Mesenchymal stem cell (in vitro differentiated cells and primary cell): ENCODE measurements at places on chromosomes 3 and 15.

DNA sequence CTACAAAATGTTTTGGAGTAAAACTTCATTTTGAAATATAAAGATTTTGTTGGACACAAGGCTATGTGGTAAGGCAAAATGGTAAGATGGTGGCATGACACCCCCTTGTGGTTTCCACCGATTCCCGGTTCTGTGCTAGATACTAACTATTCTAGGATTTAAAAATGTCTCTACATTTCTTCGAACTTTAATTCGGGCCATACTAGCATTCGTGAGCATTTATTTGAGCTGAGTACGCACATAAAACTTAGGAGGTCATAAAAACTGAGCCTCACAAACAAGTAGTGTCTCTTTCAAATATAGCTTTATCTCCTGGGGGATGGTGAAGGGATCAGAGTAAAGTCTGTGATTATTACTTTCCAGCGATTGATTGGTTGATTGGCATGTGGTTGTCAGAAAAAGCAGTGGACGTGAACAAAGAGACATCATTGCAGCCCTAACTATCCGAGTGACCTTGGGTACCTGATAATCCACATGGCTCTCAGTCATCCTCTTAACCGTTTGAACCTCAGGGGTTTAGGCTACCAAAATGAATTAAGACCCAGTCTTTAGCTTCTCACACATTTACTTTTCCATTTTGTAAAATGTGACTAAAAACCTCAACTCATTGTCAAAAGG lies 1.1 kb upstream of the ZNF639 start:
- H3K36me3 ChIP-seq = peaks cover 7% of the 10 kb centered on the region
- peak; percentile 65 for DNase-seq
- no peak overlapping the region for H3K27ac ChIP-seq
- H3K4me1 ChIP-seq = peaks cover 6% of the 10 kb centered on the region
- peak overlapping the region; percentile 86 for H3K4me3 ChIP-seq
- no peaks in the 10 kb centered on the region for H3K27me3 ChIP-seq

DNA sequence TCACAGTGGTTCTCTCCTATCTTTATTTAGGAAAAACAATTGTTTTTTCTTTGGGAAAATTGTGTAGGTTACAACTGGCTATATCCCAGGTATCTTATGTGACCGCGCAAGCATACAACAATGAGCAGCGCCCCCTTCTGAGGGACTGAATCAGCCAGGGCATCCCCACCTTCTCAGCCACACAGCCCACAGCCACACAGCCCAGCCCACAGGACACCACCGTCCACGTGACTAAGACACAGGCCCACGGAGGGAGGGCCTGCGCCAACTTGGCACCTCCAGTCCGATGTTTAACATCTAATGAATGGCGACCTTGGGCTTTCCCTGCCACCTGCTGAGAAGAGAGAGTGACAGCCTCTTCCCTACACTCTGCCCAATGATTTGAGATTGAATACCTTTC lies 68.1 kb downstream of the ATP10A start:
- H3K4me1 ChIP-seq = peaks cover 10% of the 10 kb centered on the region
- no peaks in the 10 kb centered on the region for H3K27me3 ChIP-seq
- DNase-seq = no peak

- no peaks in the 10 kb centered on the region for H3K4me1 ChIP-seq
- no peak for DNase-seq
- no peak overlapping the region for H3K27ac ChIP-seq
- no peak overlapping the region for H3K4me3 ChIP-seq
- no peaks in the 10 kb centered on the region for H3K27me3 ChIP-seq
Observed at GRCh38 chr3:57086201-57086600, 25.7 kb downstream of the SPATA12 start.

DNA sequence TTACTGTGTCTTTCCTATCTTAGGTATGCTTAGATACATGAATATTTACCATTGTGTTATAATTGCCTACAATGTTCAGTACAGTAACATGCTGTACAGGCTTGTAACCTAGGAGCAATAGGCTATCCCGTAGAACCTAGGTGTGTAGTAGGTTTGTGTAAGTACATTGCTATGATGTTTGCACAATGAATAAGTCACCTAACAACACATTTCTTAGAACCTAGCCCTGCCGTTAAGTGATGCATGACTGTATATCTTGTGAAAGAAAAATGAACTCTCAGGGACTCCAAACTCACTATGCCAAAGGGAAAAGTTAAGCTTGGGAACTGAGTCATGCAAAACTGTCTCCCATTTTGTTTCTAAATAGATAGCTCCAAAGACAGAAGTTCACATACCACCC lies 91.5 kb upstream of the ACP3 start:
- H3K27me3 ChIP-seq = no peaks in the 10 kb centered on the region
- no peak overlapping the region for H3K4me3 ChIP-seq
- H3K4me1 ChIP-seq = peaks cover 2% of the 10 kb centered on the region
- peak overlapping the region; percentile 26 for H3K27ac ChIP-seq
- no peak for DNase-seq
- H3K36me3 ChIP-seq = no peaks in the 10 kb centered on the region

DNA sequence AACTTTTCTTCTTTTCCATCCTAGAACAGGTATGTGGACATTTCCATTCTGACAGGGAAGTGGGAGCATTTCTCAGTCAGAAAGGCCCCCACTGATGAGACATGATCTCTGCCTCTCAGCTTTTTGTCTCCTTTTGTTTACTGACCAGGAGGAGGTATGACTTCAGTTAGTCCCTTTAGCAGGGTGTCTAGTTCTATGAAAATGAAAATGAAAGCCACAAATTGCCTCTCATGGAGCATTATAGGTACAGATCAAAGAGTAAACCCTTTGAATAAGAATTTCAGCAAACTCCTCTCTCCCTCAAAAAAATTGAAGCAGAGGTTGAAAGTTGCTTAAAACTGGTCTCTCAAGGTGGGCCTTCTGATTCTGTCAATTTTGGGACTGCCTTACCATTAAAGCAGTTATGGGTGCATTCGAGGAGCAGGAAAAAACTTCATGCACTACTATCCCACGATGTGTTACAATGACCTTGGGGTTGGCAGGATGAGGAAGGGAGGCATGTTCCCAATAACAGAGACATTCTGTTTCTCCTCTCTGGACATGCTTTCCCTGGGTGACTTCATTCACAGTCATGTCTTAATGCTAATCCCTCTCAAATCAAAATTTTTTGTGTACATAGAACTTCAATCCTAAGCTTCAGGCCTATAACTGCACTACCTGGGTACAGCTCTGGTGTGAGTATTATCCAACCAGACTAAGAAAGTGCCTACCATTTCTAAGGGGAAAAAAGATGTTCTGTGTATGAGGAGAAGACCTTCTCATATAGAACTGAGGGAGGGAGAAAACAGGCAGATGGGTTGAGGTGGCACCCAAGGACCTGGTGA lies 50.6 kb upstream of the TBC1D23 start:
- H3K27ac ChIP-seq = no peak overlapping the region
- no peaks in the 10 kb centered on the region for H3K27me3 ChIP-seq
- peak; percentile 68 for DNase-seq
- H3K36me3 ChIP-seq = no peaks in the 10 kb centered on the region

GRCh38 chr3:10248984-10249748 lies 907 bp downstream of the TATDN2 start:
- H3K27me3 ChIP-seq = no peaks in the 10 kb centered on the region
- peaks cover 46% of the 10 kb centered on the region for H3K36me3 ChIP-seq
- DNase-seq = peak; percentile 45
- H3K4me1 ChIP-seq = peaks cover 10% of the 10 kb centered on the region
- peak overlapping the region; percentile 6 for H3K27ac ChIP-seq

GRCh38 chr3:53753518-53754183 lies 92.6 kb downstream of the CHDH start:
- peaks cover 40% of the 10 kb centered on the region for H3K27me3 ChIP-seq
- no peaks in the 10 kb centered on the region for H3K36me3 ChIP-seq
- H3K4me3 ChIP-seq = no peak overlapping the region
- no peak overlapping the region for H3K27ac ChIP-seq
- no peak for DNase-seq

DNA sequence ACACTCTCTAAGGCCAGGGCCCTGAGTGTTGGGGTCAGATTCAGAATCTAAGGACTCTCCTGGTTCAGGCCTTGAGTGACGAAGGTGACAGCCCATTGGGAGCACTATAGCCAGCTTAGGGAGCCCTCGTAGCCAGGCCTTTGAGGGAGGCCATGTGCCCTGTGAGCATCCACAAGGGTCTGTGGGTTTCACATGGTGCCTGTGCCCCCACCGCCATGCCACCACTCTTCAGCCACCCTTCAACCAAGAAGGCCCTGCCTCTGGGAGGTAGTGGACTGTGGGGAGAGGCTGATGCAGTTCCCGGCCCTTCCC lies 37.5 kb downstream of the TSPAN3 start:
- no peak for DNase-seq
- H3K27me3 ChIP-seq = peaks cover 24% of the 10 kb centered on the region
- no peak overlapping the region for H3K27ac ChIP-seq
- H3K36me3 ChIP-seq = peaks cover 9% of the 10 kb centered on the region
- H3K4me1 ChIP-seq = peaks cover 42% of the 10 kb centered on the region

DNA sequence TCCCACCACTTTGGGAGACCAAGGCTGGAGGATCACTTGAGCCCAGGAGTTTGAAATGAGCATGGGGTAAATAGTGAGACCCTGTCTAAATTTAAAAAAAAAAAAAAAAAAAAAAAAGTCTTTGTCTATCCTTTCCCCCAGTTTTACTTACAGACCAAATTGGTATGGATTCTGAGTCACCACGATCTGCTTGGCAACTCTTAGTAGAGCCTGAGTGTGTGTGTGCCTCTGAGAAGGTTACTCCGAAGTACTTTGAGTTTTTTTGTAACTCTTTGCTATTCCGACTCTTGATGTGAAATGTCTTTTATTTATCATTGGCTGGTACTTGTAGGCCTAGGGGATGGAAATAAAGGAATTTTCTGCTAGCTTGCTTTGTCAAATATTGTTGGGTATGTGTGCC lies 63.3 kb downstream of the RBM6 start:
- H3K4me3 ChIP-seq = no peak overlapping the region
- H3K27me3 ChIP-seq = no peaks in the 10 kb centered on the region
- no peak overlapping the region for H3K27ac ChIP-seq
- H3K36me3 ChIP-seq = peaks cover 27% of the 10 kb centered on the region

- H3K4me3 ChIP-seq = no peak overlapping the region
- peak; percentile 73 for DNase-seq
- no peaks in the 10 kb centered on the region for H3K36me3 ChIP-seq
Observed at GRCh38 chr3:49462222-49462621, 7.8 kb upstream of the DAG1 start.

- H3K27ac ChIP-seq = no peak overlapping the region
- no peak overlapping the region for H3K4me3 ChIP-seq
- no peaks in the 10 kb centered on the region for H3K4me1 ChIP-seq
- H3K27me3 ChIP-seq = peaks cover 5% of the 10 kb centered on the region
- no peak for DNase-seq
Observed at GRCh38 chr15:50110285-50110684, 8.7 kb downstream of the ATP8B4 start.

DNA sequence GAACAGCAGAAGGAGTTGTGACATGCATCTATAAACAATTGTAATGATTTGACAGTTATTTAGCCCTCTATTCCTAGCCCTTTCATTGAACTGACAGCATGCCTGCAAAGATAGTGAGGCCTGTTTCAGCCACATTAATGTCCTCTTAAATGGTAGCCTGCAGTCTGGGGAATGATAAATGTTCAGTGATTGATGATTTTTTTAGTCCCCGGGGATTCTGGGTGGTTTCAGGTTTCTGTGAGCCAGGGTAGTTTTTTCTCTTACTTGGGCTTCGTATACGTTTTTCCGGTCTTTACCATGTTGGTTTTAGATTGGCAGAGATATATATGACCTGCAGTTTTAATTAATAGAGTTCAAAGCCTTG lies 172.0 kb downstream of the TCF12 start:
- H3K36me3 ChIP-seq = peaks cover 3% of the 10 kb centered on the region
- no peaks in the 10 kb centered on the region for H3K4me1 ChIP-seq
- no peak overlapping the region for H3K27ac ChIP-seq
- peak; percentile 55 for DNase-seq
- no peak overlapping the region for H3K4me3 ChIP-seq

DNA sequence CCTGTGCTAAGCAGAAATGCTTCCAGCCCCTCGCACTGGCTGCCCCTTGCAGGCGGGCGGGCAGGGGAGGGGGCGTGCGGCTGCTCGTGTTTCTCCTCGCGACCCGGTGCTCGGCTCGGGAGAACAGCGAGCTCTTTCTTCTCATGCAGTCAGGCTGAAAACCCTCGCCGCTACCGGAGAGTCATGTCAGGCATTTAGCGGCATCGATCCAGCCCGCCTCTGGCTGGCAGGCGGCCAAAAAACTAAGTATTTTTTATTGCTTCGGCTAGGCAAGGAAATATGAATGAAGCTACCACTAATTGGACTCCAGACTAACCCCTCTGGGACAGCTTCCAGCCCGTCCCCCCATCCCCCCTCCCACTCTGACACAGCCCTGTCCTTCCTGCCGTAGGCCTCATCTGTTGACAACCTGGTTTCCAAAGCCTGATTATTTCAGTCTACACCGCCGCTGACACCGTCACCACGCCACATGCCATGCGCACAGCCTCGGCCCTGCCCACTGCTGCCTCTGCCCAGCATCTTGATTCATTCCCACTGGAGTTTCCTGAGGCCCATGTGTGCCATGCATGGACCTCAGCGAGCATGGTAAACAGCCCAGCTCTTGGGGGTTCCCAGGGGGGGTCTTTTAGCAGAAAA lies 35.3 kb downstream of the TLE3 start:
- no peak for DNase-seq
- no peak overlapping the region for H3K4me3 ChIP-seq
- no peak overlapping the region for H3K27ac ChIP-seq

DNA sequence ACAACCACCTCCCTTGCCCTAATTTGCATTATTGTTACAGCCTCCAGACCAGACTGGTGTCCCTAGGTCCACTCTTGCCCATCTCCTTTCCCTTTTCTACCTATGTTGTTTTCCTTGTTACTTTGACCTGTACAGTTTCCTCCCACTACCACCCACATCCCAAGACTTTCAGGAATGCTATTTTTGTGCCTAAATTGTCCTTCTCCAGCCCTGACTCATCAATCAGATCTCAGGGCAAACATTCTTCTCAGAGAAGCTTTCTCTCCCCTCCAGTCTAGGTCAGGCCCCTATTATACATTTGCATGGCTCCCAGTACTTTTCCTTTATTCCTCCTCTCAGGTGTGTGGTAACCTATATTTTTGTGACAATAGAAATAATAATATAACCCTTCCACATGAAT lies 241.5 kb downstream of the IGSF11 start:
- no peaks in the 10 kb centered on the region for H3K4me1 ChIP-seq
- H3K27me3 ChIP-seq = no peaks in the 10 kb centered on the region
- H3K27ac ChIP-seq = no peak overlapping the region
- no peak overlapping the region for H3K4me3 ChIP-seq
- DNase-seq = no peak

GRCh38 chr15:52558196-52558595 lies 10.6 kb downstream of the ARPP19 start:
- H3K27me3 ChIP-seq = no peaks in the 10 kb centered on the region
- H3K27ac ChIP-seq = peak overlapping the region; percentile 89

DNA sequence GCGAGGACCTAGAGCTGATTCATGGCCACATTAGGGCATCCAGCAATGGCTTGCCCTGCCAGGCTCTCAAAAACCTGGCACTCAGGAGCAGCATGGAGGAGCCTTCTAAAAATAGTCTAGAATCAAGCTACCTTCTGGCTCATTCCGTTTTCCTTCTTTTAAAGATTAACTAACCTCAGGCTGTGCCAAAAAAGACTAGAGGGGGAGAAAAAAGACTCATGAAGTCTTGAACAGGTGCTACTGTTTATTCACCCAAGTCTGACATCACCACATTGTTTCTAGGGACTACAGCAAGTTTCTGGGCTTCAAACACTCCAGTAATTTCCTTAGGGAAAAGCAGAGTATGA lies 125.8 kb downstream of the TNIK start:
- no peak for DNase-seq
- H3K36me3 ChIP-seq = no peaks in the 10 kb centered on the region
- peaks cover 10% of the 10 kb centered on the region for H3K4me1 ChIP-seq
- H3K27ac ChIP-seq = no peak overlapping the region
- H3K27me3 ChIP-seq = no peaks in the 10 kb centered on the region
